ENCODE measurements at places on chromosomes 12 and 14.

DNA sequence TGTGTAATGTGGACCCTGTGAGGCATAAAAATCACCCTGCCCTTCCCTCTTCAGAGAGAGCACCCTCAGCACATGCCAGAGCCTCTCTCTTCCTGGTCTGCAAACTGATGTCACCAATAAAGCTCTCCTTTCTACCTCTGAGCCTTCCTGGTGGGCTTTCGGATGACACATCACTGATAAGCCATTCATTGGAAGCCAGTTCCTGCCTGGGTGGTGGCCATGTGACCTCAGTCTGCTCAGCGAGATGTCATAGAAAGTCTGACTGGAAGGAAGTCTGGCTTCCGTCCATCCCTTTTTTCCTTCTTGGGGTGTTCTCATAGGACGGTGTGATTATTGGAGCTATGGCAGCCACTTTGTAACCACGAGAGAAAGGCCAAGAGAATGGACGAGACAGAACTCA is 95.7 kb downstream of the PIWIL1 start:
- DNase-seq = no peak

- DNase-seq = no peak
These were observed 4.8 kb upstream of the LGMN start for GRCh38 chr14:92753250-92753649.

DNA sequence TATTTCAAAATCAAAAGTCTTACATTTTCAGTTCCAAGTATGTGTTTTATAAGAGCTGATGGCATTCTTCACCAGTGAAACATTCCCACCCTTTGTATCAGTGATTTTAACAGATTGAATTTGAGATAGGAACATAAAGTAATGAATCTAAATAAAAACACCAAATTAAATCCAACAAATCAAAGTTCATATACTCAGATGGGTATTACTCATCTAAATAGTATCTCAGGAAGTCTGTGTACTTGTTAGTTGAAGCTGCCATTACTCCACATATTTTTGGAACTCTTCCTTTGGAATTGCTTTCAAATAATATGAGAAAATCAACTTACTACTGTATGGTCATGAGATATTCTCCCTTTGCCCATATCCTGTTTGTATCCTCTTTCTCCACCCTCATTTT is 89.1 kb downstream of the MIA2 start:
- no peak for DNase-seq

- DNase-seq = no peak
These were observed 107.3 kb downstream of the PIK3C2G start for GRCh38 chr12:18368594-18368993.

DNA sequence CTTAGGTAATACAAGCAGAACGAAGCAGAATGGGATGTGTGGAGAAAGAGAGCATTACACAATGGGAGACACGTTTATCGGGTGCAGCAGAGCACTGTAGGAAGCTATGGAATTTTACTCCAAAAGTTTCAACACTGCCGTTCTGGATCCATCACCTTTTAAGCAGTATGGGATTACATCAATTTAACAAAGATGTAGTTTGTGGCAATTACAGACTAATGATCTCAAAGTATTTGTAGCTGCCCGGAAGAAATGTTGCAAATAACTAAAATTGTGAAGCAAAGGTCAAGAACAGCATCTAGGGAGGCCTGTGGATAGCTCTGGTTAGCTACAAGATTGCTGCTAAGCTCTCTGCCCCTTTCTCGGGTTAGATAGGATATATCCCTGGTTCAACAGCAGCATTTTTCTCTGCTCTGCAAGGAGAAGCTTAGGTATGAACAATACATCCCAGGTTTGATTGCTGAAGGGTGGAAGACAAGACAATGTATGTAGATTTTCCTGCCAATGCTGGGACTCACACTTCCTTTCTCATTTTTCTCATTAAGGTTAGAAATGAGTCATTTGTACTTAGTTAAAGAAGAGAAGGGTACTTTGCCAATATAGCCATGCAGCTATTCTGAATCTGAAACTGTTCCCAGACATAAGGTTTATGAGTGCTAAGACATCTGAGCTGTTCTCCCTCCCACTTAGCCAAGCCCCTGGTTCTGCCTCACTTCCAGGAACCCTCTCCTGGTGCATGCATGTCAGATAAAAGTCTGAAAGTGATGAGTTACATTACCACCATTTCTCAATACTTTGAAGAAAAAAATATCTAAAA is 75.0 kb upstream of the HIF1A start:
- peak; percentile 69 for DNase-seq

GRCh38 chr14:53304726-53305381 is 151.7 kb upstream of the DDHD1 start:
- no peak for DNase-seq

GRCh38 chr14:68384335-68384734 is 408.5 kb downstream of the ZFP36L1 start:
- no peak for DNase-seq

DNA sequence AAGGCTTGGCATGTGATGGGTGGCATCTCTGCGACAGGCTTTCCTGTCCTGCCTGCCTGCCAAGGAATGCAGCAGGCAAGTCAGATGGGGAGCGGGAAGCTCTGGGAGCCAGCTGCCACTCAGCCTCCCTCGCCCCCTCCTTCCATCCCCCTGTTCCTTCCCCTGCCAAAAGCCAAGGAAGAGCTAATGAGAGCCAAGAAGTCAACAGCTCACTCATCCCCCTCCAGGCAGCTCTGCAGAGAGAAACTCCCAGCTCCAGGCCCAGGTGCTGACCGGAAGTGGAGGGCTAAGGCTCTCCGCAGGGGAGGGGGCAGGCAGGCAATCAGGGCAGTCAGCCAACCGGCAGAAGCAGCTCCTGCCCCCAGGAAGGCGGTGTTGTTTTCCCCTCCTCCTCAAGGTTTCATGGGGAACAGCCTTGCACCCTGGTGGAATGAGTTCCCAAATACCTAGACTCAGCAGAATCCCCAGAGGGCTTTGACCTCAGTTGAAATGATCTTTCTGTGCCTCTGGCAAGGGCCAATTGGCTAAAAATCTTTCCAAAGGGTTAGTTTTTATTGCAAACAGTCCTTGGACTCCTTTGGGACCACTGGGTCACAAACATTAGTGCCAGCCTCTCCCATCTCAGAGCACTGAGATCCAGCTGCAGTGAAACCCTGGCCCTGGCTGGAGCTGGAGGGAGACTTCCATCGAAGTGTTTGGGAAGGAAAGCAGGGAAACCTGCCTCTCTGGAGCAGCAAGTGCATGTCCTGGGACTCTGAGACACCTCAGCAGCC is 349.1 kb downstream of the DPF3 start:
- no peak for DNase-seq

- DNase-seq = no peak
These were observed 485.4 kb upstream of the CCDC196 start for GRCh38 chr14:66000766-66001165.

DNA sequence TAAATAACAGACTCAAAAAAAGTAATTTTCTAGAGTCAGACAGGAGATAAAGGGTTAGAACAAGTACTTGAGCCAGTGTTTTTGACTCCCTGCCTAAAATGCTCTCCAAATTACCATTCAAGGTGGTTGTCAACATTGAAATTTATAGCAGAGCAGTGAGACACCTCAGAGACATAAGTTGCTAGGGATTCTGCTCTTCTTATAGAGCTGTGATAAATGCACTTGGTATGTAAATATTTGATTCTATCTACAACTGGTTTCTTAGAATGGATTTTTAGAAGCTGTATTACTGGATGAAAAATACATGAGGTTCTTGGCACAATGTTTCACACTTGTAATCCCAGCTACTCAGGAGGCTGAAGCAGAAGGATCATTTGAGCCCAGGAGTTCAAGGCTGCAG is 83.9 kb upstream of the OSBPL8 start:
- DNase-seq = no peak

DNA sequence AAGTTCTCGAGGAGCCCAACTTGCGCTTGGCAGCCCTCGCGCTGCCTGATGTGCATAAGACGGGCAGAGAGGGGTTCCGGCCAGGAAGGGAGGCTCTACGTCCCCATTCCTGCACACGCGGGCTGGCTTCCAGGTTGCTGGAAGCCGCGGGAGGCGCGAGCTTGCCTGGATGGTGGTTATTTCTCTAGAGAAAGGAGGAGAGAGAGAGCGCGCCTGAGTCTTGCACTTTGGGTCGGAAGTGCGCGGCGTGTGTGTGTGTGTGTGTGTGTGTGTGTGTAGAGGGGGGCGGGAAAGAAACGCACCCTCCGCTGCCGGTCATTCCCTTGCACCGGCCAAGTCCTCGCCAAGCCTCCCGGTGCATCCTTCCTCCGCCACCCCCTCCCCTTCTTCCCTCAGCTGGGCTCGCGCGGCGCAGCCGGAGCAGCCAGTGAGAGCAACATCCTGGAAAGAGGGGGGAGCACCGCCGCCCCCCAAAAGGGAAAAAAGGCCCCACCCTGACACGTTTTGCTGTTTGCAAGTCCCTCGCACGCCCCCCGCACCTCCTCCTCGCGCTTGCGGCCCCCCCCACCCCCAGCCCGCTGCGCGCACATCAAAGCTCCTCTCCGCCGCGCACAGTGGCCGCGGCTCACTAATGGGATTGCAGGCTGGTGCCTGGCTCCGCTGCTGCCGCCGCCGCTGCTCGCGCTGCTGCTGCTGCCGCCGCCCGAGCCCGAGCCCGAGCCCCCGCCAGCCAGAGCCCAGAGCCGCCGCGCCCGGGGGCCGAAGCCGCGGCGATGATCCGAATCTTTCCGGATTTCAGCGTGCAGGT is 4.4 kb upstream of the NPAS3 start:
- DNase-seq = no peak

DNA sequence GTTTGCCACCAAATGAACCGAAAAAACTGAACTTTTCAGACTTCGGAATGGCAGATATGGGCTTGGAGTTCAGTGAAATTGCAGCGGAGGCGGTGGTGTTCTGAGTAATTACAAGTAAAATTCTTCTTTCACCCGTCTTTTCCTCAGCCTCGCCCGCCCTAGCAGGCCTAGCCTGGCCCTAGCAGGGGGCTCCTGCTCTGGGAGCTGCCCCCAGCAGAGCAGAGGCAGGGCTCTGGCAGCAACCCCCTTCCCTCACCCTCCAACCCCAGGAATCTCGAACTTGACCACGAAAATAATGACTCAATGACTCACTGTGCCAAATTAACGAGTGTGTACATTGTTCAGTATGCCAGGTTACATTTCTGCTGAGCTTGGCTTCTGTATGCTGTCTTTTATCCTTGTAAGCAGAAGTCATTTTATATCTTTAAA is 1.1 kb downstream of the PAPLN start:
- no peak for DNase-seq

DNA sequence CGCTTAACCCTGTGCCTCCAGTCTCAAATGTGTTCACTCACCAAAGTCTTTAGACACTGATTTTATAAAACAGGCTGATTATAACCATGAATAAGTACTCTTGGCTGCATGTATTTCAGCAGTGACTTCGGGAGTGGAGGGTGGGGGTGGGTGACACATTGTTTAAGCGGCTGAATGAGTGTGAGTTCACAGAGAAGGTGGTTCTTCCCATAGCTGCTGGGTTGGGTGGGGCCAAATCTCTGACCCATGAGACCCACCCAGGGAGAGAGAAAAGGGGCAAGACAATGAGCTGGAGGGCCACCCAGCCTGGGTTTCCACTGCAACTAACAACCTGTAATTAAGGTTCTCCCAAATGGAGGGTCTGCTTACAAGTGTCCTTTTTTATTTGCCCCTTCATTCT is 96.4 kb downstream of the SYNE3 start:
- DNase-seq = no peak

- DNase-seq = no peak
These were observed 62.2 kb downstream of the GNG2 start for GRCh38 chr14:51922624-51923023.

- DNase-seq = no peak
These were observed 167.2 kb upstream of the ATP2B1 start for GRCh38 chr12:89875809-89876208.

DNA sequence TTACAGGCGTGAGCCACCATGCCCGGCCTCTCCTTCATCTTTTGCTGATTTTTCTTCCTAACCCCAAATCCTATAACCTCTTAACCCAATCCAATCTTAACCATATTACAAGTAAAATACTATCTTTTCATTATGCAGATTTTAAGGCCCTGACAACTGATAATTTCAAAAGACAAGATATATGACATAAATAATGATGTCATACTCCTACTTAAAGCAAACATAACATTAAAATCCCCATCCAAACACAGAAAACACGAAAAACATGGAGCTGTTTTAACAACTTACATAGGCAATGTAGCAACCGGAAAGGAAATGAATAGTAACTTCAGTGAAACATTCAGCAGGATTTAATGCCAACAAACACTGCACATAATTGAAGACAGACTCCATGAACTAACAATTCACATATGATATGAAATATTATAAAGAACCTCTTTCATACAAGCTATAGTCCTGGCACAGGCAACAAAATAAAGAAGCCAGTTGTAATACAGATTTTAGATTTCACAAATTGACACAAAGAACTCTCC is 21.5 kb downstream of the USP44 start:
- DNase-seq = no peak

GRCh38 chr12:130436741-130437501 is 99.2 kb downstream of the PIWIL1 start:
- DNase-seq = no peak

- DNase-seq = peak; percentile 16
These were observed 27.5 kb upstream of the OR6J1 start for GRCh38 chr14:22671622-22672021.

DNA sequence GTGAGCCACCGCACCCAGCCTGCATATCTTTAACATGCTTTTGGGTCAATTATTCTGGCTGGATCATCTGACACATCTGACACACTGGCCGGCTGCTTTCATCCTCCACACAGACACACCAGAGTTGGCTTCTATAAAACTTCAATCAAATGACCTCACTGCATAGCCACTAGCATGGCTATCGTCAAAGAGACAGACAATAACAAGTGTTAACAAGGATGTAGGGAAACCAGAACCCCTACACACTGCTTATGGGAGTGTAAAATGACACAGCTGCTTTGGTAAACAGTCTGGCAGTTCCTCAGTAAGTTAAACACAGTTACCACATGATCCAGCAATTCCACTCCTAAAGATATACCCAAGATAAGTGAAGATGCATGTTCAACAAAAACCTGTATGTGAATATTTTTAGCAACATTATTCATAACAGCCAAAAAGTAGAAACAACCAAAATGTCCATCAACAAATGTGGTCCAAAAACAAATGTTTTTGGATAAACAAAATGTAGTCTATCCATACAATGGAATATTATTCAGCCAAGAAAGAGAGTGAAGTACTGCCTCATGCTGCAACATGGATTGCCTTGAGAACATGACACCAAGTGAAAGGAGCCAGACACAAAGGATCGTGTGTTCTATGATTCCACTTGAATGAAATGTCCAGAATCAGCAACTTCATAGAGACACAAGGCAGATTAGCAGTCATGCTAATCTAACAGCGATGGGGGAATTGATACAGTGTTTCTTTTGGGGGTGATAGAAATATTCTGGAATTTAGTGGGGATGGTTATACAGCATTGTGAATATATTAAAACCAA is 10.1 kb downstream of the KDM2B start:
- no peak for DNase-seq

GRCh38 chr14:53626761-53627160 is 329.9 kb downstream of the BMP4 start:
- no peak for DNase-seq

GRCh38 chr12:115972241-115972640 is 305.3 kb downstream of the MED13L start:
- DNase-seq = no peak
